Stimulated activated CD8-positive, alpha-beta memory T cell treated with anti-CD3 and anti-CD28 coated beads, Interleukin-7, amount 100 ng/mL, for 4 hours (primary cell): ENCODE measurements at places on chromosomes 3 and 15.

DNA sequence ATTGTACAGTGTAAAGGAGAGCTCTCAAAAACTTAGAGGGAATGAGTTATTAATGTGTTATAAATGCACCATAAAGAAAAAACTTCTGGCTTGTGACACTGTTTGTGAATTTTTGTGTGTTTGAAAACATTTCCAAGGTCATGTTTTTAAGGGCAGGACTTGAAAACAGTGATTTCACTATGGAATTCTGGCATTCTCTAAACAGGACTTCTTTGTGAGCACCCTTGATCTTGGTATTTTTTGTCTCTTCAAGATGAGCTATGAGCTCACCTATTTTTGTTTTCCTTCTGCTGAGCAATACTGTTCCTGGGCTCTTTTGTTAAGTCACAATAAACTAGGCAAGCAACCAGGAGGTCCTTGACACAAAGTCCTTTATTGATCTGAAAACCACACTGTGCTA lies 284.4 kb downstream of the RBMS3 start:
- no peak for DNase-seq

- peak; percentile 25 for DNase-seq
Observed at GRCh38 chr3:101828691-101829436, 20.4 kb upstream of the NFKBIZ start.

- no peak for DNase-seq
Observed at GRCh38 chr3:171044384-171044783, 17.9 kb upstream of the SLC2A2 start.

- DNase-seq = no peak
Observed at GRCh38 chr3:155053756-155054155, 26.4 kb upstream of the MME start.

- DNase-seq = no peak
Observed at GRCh38 chr15:71549091-71549490, 261.3 kb upstream of the NR2E3 start.

- no peak for DNase-seq
Observed at GRCh38 chr3:2198776-2199279, 100.2 kb downstream of the CNTN4 start.

- DNase-seq = no peak
Observed at GRCh38 chr3:175077216-175077615, 218.1 kb downstream of the NAALADL2 start.

GRCh38 chr15:44243829-44244228 lies 44.7 kb upstream of the GOLM2 start:
- DNase-seq = no peak

GRCh38 chr15:100929641-100930042 lies 10.5 kb downstream of the LRRK1 start:
- no peak for DNase-seq

DNA sequence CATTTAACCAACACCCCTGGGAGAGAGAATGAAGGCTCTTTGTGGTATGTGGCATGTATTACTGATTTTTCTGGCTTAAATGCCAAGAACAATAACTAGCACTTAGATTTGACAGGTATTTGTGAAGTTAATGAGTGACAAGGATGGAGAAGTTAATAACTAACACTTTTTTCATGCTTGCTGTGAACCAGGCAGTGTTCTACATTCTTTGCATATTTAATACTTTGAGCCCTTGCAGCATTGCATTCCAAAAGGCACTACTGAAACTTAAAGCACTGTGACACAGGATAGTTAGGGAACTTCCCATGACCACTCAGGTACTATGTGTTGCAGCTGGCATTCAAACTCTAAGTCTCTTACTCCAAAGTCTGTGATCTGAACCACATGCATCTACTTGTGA lies 650.6 kb downstream of the ZPLD1 start:
- no peak for DNase-seq

DNA sequence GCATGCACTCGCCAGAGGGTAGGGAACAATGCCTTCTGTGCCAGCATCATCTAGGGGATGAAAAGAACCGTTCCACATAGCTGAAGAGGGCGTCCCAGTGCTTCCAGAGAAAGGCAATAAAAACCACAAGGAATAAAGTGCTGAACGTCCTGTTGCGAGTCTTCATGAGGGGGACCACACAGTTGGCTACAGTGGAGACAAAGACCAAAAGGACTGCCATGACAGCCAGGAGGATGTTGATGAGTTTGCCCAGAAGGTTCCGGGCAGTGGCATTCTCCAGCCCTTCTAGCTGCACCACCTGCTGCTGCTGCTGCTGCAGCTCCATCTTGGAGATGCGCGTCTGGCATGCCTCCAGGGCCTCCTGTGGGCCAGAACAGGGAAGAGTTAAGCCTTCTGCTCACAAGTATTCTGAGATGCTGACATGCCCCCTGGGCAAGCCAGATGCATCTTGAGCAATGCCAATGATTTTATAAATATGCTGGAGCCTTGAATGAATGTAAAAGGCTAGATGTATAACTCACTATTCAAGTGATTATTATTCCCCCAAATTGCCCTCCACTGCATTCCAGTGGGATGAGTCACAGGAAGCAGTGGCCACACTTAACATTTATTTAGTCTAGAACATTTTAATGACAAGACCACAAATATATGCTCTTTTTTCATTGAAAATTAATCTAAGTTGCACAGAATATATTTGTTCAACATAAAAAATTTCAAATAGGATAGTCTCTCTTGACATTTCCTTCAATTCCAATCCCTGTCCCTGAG lies 45.1 kb upstream of the PLXND1 start:
- no peak for DNase-seq

GRCh38 chr15:82031871-82032270 lies 13.9 kb downstream of the MEX3B start:
- DNase-seq = no peak

- no peak for DNase-seq
Observed at GRCh38 chr3:122755491-122755890, 38.1 kb downstream of the HSPBAP1 start.

DNA sequence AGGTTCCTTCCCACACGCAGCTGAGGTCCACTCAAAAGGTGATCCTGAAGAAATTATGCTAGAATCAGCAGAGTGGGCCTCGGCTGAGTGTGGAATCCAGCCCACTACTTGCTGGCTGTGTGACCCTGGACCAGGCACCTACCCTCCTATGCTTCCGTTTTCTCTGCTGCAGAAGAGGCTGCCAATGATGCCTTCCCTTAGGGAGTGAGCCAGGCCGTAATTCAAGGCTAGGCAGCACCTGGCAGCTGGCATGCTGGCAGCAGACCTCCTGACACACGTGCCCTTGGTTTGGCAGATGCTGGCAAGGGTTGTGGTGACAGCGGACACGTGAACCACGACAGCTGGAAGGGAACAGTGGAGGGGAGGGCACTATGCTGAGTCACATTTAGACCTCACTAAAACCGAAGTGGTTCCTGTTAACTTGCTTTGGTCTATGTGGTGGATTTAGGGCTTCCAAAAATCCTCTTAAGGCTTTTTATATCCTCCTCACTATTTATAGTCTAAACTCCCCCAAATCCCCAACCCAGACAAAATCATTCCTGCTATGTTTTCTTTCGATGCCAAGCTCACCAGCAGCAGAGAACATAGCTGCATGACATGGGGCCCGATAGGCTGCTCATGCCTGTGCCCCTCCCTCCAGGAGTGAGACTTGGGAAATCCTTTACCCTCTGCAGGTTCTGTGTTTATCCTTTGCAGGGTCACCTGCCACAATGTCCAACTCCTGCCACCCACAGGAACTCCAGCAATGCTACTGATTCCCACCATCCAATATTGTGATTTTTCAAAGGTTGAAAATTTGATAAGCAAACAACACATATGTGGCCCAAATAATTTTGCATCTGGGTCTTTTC lies 10.6 kb upstream of the PCSK6 start:
- DNase-seq = no peak

DNA sequence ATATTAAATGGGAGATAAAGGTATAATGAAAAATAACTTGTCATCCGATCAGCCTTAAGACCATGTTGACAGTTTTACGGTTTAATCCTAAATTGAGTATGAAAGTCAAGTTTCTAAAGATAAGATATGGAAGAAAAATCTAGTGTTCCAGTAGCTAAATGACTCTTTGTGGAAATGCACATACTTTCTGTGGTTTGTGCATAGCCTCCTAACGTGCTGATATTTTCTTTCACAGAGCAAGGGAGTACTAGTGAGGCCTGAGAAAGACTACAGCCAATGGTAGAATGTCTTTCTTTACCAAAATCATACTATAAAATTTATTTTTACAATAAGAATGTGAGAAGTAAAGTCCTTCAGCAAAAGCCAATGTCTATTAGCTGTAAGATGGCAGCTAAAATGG lies 430.6 kb upstream of the RGMA start:
- no peak for DNase-seq

- no peak for DNase-seq
Observed at GRCh38 chr15:98669638-98670037, 21.3 kb downstream of the IGF1R start.

- no peak for DNase-seq
Observed at GRCh38 chr3:36147934-36148558, 232.3 kb upstream of the STAC start.

DNA sequence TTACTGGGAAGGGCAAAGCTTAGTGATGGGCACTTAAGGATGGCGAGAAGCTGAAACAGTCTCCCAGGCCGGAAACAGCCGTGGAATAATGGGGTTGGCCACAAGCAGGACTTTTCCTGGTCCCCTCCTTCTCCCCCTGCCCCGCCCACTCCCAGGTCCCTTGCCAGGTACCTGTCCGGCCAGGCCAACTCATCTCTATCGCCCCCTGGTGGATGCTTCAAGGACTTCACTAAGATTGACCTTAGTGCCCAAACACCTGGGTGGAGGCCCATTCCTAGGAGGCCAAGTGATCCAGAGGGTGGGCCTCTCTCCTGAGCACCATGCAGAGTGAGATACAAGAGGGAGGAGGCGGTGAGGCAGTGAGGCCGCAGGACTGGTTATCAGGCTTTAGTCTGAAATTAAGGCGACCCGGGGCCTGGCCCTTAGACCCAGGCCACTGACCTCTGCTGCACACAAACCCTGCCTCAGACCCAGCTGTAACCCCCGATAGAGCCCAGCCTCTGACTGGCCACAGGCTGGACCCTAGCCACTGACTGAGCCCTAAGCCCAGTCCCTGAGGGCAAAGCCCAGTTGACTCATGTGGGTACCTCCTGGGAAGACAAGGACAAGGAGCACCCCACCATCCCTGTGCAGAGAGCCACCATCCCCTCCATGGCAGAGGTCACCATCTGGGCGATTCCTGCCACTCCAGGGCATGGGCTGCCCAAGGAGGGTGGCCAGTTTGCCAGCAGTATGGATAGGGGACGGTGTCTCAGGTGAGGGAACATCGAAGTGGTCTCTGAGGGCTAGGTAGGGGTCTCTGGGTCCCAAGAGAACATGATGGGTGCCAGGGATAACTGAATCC lies 37.6 kb downstream of the VIPR1 start:
- DNase-seq = peak; percentile 30

GRCh38 chr3:124281453-124282316 lies 289.8 kb upstream of the ROPN1 start:
- no peak for DNase-seq

GRCh38 chr3:173583496-173583895 lies 186.0 kb downstream of the NLGN1 start:
- DNase-seq = no peak

DNA sequence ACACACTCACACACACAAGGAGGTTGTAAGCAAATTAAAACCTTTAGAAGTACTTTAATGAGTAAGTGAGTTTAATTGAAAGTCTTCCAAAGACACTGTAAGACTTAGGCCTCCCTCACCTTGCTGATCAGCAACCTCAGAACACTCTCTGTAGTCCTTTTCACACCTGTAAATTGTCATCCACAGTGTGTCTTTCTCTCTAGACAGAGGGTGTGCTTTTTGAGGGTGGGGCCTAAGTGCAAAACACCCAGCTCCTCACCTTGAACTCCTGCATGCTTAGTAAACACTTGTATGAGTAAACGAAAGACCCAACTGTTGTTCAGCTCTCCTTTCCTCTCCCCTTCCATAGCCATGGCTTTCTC lies 183.2 kb upstream of the IL12A start:
- DNase-seq = no peak

DNA sequence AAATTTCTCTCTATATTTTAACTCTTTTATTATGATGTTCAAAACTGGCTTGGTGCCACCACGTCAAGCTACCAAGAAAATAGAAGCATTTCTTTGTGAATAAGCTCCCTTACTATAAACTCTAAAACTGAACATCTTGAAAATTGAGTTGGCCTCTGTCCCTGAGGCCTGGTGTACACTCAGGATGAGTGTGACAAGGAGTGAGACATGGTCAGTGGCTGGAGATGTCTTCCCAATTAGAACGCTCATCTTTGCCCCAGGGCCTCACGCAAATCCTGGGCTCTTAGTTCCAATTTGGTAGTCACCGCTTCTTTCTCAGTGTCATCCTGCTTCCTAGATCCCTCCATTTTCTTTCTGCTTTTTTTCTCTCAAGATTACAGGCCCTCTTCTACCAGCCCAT lies 26.2 kb downstream of the SLC2A2 start:
- no peak for DNase-seq
